HCEC 1CT (cell line): ENCODE measurements at places on chromosomes 11 and 22.

GRCh38 chr11:113926273-113927197, 21.9 kb downstream of the HTR3B start:
- peak; percentile 2 for DNase-seq

DNA sequence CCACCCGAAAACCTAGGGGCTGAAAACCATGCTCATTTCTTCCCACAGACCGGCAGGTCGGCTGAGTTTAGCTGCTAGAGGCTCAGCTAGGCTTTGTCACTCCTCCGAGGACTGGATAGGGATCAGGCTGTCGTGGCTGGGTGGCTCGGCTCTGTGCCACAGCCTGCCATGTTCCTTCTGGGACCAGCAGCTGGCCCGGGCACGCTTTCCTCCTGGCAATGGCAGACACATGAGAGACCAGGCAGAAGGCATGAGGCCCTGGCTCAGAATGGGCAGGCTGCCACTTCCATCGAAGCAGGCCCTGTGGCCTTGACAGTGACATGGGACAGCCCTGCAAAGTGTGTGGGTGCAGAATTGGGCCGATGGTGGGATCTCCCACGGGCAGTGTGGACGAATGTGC, 20.9 kb downstream of the PARVG start:
- no peak for DNase-seq

GRCh38 chr11:103923451-103923931, 112.9 kb upstream of the DDI1 start:
- no peak for DNase-seq

DNA sequence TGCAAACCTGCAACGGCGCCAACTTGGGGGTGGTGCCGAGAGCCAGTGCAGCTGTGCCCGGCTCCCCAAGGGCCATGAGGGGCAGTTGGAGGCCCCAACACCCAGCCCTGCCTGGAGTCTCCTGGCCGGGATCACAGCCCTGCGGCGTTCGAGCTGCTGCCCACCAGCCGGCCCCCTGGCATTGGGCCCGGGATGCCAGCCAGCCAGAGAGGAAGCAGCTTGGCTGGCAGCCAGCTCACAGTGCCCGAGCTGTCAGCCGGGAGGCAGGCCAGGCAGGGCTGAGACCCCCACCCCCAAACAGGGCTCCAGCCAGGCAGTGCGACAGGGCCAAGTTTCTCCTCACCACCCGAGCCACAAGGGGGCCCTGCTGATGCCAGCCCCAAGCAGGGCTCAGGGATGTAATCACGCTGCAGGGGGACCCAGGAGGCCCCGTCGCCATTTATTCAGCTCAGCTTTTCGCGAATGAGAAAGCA, 26.0 kb upstream of the TCF20 start:
- no peak for DNase-seq

DNA sequence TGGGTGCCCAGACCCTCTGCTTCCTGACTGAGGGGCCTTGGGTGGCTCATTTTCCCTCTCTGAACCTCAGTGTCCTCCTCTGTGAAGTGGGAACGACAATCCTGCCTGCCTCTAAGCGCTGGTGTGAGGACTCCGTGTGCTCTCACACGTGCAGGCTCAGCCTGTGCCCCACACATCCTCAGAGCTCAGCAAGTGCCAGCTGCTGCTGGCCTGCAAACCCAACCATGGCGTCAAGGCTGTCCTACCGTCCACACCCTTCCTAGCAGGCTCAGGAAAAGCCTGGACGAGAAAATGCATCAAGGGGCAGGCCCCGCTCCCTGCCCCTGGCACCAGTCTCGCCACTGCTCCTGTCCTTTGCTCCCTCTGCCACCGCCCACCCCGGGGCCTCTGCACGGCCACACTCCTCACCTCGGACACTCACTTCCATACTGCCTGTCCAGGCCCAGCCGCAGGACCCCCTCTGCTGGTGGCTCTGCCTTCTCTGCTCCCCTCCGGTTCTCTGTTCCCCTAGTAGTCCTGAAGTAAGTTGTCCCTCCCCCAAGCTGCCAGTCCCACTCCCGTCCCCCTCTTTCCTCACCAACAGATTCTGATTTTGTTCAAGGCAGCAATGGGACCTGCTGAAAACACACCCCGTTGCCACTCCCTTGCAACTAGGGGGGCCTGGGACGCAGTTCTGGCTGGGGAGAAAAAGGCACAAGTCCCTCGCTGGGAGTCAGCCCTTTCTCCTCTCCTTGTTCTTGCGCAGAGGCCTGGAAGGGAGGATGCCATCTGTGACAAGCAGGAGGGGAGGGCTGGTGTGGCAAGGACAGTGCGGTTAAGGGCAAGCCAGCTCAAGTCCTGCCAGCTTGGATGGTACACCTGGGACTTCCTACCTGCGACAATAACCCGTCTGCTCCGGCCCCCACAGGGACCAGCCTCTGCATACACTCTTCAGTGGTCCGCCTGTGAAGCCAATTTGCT, 62.2 kb downstream of the ARFGAP3 start:
- DNase-seq: no peak

GRCh38 chr11:12306830-12307229, 70.5 kb upstream of the PARVA start:
- no peak for DNase-seq

GRCh38 chr11:58193391-58193790, 4.5 kb downstream of the OR9Q2 start:
- no peak for DNase-seq
